MCF 10A (cell line): ENCODE measurements at places on chromosomes 2 and 18. TPM values are rescaled to one million over a fixed set of nuclear protein-coding genes. Genes with fewer than 3 reads are reported as not detected.

Gene PLGLB2
- 1.1 and 1.3 TPM in 2 replicates for total RNA-seq

Gene STARD7
- total RNA-seq: 84.1 and 105 TPM in 2 replicates

Gene FMNL2
- total RNA-seq: 72.9 and 76.5 TPM in 2 replicates

Gene TAF4B
- total RNA-seq: 5.8 and 9.2 TPM in 2 replicates

Gene AGAP1
- total RNA-seq: 41.3 and 42.4 TPM in 2 replicates

DNA sequence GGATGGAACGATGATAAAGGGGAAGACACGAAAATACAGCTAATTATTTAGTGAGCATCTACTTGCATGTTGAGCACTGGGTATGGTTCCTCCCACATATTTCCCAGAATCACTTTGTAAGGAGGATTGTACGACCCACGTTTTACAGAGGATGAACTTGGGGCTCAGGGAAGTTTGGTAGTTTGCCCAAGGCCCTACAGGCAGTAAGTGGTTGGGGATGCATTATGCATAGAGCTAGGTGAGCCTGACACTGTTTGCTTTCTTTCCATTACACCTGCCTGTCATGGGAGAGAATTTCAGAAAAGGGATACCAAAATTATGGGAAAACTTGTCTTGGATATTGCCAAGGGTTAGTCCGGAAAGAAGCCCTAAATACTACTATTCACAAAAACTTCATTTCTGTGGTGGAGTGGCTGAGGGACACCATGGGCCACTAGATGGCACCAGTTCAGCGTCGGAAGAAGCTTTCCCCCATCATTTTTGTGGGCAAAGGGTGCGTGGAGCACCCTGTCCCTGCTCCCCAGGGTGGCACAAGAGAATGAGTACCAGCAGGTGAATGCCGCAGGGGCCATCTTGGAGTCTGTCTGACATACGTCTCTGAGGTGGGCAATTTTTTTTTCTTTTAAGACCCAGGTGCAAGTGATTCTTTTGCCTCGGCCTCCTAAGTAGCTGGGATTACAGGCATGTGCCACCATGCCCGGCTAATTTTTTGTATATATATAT lies 23.5 kb upstream of the C18orf32 start:
- peak; percentile 66 for DNase-seq

DNA sequence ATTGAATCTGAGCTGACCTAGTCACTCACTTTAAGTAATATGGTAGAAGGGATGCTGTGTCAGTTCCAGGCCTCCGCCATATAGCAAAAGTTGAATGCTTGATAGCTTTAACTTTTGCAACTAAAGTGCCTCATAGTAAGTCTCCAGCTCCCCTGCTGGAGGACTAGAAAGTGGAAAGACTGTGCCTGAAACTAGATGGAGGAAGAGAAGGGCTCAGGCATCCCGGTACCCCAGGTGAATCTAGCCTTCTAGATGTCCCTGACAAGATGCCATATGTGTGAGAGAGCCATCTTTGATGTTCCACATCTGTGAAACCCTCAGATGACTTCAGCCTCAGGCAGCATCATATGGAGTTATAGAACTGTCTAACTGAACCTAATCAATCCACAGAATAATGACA lies 21.0 kb downstream of the OTX1 start:
- no peak for DNase-seq

DNA sequence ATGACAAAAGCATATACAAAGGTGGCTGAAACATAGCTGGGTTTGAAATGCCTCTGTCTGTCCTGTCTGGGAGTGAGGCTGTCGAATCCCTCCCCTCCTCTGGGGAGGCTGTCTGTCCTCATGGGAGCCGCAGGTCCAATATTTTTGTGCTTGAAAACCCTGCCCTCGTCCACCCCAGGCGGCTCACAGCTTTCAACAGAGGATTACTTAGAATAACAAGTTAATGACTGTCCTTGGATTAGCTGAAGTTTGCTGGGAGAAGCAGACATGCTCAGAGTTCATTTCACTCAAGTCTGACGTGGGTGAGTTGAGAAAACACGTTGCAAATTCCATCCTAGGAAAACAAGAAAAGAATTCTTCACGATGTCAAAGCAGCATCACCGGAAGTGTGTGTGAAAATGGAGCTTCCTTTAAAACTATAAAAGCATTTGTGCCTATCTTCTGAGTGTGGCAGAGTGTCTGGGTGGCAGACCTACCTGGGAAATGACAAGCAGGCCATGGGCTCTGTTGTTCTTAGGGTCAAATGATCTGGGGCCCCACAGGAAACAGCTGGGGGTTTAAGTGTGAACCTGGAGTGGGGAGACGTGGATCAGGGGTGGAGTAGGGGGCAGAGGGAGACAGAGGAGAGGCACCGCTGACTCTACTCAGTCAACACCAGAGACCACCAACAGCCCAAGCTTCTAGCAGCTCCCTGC lies 77.1 kb downstream of the DDX1 start:
- DNase-seq: no peak

DNA sequence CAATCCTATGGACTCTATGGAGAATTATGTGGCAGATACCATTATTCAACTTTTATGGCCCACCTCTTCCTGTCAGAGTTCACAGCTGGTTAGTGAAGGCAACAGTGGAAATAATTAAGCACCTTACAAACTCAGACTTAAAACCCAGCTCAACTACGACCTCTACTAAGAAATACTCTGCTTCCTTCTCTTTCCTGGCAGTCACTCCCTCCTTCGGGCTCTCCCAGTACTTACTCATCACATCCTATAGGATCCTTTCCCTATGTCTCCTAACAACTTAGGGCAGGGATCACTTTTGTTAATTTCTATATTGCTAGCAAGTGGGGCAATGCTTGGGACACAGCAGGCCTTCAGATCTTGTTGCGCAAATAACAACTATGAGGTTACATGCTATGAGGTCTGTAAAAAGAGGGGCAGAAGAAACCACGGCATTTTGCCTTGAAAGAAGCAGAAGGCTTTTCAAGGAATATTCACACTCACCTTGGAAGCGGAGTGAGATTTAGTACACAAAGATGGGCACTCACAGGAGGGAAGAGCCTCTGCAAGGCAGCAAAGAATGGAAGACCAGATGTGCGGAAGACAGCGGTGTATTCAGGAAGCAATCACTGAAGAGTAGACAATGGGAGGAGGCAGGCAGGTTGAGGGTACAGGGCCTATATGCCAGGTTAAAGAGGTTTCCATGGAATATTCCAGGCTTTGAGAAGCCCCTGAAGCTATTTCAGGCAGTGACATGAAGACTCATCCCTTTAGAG lies 2.1 kb downstream of the STK39 start:
- DNase-seq: peak; percentile 42

DNA sequence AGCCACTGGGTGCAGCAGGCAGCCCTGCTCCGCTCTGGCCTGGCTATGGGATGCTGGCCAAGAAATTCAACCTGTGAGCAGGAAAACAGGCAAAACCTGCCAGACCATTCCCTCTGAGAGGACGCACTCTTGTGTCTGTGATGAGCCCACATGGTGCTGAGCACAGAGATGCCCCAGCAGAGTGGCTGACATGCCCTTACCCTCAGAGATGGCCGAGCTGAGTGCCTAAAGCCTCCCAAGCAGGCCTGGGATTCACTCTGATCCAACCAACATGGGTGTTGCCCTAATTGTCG lies 34.3 kb upstream of the TAF1B start:
- DNase-seq: no peak

- DNase-seq: no peak
These were observed 1.7 kb downstream of the TMEM127 start for GRCh38 chr2:96264086-96264485.

- no peak for DNase-seq
These were observed 34.8 kb downstream of the SP110 start for GRCh38 chr2:230184727-230185578.

DNA sequence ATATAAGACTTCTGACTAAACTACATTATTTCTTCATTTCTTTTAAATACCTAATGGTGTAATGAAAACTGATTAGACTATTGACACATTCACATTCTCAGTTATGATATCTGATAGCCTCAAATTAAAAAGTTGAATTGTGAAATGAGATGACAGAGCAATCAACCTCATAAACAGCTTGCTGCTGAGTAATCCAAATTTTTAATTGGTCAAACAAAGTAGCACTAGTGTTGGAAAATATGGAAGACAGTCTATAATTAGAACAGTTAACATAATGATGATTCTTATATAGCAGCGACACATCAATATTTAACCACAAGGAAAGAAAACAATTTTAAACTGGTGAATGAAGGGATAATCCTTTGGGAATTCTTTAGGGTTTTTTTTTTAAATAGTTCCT lies 91.9 kb upstream of the LRP1B start:
- no peak for DNase-seq

DNA sequence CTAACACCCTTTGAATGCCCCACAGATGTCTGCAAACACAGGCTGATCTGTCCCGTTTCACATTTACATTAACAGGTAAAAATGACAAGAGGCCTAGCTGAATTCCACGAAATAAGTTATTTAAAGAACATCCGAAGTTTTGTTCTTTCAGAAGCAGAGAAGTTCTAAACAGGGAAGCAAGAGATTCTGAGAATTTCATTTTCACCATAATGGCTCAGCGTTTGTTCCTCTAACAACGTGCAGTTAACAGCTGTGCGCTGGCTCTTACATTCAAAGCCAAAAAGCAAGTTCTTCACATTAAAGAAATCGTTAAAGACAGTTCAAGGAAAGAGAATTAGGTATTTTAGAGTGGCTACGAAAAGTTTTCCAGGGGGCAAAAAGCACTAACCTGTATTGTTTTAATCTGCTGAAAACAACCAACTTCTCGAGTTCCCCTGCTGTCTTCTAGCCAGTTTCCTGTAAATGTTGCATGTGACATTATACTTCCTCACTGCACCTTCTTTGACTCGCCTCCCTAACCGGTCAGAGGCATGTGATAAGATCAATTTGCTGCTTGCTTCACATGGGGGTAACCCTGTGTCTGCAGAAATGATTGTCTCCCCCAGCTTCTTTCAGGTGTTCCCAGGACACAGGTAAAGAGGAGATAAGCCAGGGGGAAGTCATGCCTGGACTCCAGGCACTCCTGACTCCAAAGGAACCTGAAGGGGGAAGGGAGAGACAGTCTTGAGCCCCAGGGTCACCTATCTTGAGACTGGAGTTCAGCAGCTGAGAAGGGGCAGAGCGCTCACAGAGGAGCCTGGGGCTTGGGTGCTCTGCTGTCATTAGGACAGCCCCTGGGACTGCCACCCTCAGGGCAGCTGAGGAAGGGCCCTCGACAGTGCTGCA lies 36.8 kb upstream of the WIPF1 start:
- no peak for DNase-seq

DNA sequence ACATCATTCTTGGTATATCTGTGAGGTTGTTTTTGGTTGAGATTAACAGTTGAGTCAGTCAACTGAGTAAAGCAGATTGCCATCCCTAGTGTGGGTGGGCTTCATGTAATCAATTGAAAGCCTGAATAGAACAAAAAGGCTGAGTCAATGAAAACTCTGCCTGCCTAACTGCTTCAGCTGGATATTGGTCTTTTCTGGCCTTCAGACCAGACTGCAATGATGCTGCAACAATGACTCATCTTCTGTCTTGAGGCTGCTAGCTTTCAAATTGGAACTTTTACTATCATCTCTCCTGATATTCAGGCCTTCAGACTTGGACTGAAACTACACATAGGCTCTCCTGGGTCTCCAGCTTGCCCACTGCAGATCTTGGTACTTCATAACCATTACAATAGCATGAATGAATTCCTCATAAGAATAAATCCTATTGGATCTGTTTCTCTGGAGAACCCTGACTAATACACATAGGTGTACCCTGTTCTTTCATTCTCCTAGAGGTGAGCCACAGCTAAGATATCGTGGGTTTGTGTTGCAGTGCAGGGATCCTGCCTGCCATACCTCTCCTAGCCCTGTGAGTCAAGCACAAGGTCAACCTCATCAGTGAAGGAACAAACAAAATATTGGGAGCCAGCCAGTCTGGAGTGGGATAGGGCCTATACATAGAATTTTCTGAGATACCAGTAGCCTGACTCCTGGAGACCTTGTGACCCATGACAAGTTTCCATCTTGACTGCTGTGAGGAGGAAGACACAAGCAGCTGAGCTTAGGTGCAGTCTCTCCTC lies 473.8 kb downstream of the DCC start:
- no peak for DNase-seq

GRCh38 chr2:237306787-237307170 lies 107.2 kb downstream of the COL6A3 start:
- no peak for DNase-seq

DNA sequence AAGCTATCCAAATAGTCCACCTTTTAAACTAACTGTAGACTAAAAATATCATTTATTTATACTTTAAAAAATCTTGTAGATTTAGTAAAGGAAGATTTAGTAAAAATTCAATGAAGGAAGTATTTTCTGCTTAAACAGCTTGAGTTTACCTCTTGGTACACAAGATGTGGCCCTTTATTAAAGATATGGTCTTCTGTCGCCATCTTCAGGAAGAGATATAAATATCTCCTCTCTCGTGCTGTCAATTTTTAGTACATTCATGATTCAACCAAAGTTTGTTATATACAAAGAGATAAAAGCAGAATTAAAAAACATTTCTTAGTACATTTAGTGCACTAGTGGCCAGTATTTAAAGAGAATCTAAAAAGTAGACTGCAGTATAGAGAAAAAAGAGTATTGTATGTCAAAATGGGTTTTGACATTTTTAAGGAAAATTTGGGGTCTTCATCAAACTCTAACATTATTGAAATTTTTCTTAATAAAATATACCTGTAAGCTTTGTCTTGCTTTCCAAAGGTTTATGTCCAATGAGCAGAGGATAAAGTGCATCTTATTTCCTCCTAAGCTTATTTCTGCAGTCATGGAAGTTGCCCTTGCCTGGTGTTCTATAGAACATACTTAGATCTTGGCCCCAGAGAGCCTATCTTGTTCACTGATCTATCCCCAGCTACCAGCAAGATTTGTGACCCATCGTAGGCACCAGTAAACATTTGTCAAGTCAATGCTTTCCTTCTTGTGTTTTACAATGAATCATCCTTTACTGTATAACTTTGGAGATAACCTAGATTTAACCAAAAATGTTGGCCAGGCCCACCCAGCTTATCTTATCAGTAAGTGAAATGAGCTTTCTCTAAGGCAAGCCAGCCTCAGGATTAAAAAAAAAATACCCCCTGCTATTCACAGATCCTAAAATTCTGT lies 18.5 kb upstream of the EML6 start:
- DNase-seq: peak; percentile 77

DNA sequence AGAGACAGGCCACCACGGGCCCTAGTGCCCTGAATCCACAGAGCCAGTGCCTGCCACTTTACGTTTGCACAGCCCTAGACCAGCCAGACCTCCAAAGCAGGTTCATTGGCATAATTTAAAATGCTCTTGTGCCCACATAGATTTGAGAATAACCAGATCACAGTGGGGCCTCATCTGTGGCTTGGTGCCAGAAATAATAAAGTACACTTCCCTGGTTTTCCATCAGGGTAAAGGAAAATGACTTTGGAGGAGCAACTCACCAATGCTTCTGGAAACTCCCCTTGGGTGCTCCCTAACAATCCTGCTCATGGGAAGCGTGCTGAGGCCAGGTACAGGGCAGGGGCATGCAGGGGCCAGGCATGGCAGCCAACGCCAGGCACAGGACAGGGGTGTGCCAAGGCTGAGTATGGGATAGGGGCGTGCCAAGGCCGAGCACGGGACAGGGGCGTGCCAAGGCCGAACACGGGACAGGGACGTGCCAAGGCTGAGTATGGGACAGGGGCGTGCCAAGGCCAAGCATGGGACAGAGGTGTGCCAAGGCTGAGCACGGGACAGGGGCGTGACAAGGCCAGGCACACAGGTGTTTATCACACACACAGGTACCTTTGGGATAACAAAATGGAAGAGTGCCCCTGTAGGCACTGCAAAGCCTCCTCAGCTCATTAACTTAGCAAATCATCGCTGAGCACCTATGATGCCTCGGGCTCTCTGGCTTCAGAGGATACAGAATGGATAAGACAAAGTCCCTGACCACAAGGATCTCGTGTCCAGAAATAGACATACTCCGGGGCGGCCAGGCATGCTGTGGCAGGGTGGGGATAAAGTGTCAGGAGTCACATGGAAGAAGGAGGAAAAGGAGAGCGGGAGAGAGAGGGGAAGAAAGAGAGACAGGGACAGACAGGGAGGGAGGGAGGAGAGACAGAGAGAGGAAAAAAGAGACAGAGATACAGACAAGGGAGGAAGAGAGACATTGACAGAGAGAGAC lies 334.7 kb downstream of the EIPR1 start:
- DNase-seq: no peak
